T-helper 17 cell (primary cell): ENCODE measurements at places on chromosomes 7 and 10. TPM values are rescaled to one million over a fixed set of nuclear protein-coding genes. Genes with fewer than 3 reads are reported as not detected.

- no peak overlapping the region for H3K4me3 ChIP-seq
- no peak for DNase-seq
- peak overlapping the region; percentile 0 for H3K27ac ChIP-seq
- no peaks in the 10 kb centered on the region for H3K36me3 ChIP-seq
- no peaks in the 10 kb centered on the region for H3K27me3 ChIP-seq
These were observed 535.6 kb upstream of the GHITM start for GRCh38 chr10:83603708-83604107.

DNA sequence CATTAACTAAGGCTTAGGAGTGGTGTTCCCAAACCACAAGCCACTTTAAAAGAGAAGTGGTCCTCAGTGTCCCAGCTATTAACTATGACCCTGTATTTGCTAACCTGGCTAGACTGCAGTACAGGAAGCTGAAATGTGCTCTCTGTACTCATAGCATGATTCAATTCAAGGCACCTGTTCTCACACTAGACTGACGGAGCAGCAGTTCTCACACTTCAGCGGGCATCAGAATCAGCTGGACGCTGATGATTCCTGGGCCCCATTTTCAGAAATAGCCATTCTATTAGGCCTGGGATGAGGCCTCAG lies 24.5 kb upstream of the MSRB2 start:
- H3K27ac ChIP-seq = no peak overlapping the region
- peaks cover 4% of the 10 kb centered on the region for H3K4me1 ChIP-seq
- DNase-seq = no peak
- no peaks in the 10 kb centered on the region for H3K36me3 ChIP-seq
- peaks cover 33% of the 10 kb centered on the region for H3K27me3 ChIP-seq

Gene SPDYE9
- not detected for total RNA-seq

GRCh38 chr7:39622609-39623008 lies 763 bp upstream of the RALA start:
- peaks cover 2% of the 10 kb centered on the region for H3K36me3 ChIP-seq
- DNase-seq = no peak
- H3K27ac ChIP-seq = peak overlapping the region; percentile 96

DNA sequence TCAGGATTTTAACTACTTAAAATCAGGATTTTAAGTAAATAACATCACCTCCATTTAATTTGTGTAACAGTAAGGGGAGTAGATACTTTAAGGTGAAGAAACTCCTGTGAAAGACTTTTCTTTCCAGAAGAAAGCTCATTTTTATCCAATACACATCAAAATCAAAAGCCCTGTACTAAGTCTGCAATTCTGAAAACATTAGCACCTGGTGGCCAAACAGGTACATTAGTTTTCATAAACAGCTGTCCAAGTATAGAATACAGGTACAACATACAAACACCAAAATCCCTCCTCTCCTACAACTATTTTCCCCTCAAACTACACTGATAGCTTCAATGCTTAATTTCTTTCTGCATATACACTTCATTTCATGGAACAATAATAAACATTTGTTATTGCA lies 22.9 kb downstream of the FAM3C start:
- no peaks in the 10 kb centered on the region for H3K27me3 ChIP-seq
- no peak overlapping the region for H3K4me3 ChIP-seq

GRCh38 chr10:3766046-3766756 lies 18.8 kb downstream of the KLF6 start:
- no peaks in the 10 kb centered on the region for H3K27me3 ChIP-seq
- H3K4me1 ChIP-seq = peaks cover 48% of the 10 kb centered on the region
- DNase-seq = no peak
- peak overlapping the region; percentile 84 for H3K27ac ChIP-seq
- peak overlapping the region; percentile 82 for H3K4me3 ChIP-seq
- H3K36me3 ChIP-seq = no peaks in the 10 kb centered on the region

GRCh38 chr10:48809261-48809660 lies 124.6 kb downstream of the WDFY4 start:
- H3K27me3 ChIP-seq = no peaks in the 10 kb centered on the region
- no peak for DNase-seq
- no peak overlapping the region for H3K27ac ChIP-seq
- no peaks in the 10 kb centered on the region for H3K4me1 ChIP-seq
- H3K36me3 ChIP-seq = no peaks in the 10 kb centered on the region
- no peak overlapping the region for H3K4me3 ChIP-seq
